ENCODE measurements at places on chromosomes 7 and 10.

DNA sequence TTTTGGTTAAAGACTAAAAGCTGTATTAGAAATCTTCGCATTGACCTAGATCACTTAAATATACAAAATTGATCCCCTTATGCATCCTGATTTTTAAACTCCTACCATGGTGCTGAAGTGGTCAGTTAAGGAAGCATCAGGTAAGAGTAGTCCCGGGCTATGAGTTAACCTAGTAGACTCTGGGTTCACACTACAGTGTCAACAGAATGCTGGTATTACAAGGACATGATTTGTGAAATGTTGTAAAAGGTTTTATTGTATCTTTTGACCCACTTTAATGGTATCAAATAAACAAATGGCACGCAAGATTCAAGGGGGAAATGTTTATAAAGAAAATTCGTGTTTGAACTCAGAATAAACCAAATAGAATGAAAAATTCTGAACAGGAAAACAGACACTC, 36.8 kb downstream of the RTKN2 start:
- DNase-seq: no peak

DNA sequence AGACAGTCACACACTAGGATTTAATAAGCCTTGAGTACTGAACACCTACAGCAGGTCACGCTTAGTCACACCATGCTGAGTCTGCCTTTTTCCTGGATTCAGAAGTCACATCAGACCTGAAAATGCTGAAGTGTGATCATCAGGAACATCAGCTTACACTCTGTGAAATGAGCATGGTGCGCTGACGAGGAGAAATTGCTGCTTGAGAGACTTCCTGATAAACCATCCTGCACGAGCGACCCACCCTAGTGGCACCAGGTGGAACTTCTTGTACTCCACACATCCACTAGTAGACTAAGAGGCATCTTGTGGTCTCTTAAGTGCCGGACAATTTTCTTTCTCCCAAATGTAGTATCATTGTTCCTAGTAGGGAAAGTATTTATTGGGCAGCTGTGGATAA, 51.8 kb upstream of the MRLN start:
- DNase-seq: no peak

- DNase-seq: no peak
Measured at GRCh38 chr7:77553123-77553522, 16.0 kb downstream of the PTPN12 start.

DNA sequence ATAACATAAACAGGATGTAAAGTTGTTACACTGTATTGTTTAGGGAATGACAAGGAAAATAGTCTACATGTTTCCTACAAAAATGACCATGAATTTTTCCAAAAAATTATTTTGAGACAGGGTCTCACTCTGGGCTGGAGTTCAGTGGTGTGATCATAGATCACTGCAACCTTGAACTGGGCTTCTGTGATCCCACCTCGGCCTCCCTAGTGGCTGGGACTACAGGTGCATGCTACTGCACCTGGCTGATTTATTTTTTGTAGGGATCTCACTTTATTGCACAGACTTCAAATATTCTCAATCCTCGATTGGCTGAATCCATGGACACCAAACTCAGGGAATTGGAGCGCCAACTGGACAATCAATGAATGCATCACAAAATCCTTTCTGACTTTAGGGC, 6.6 kb downstream of the CHCHD2 start:
- DNase-seq: no peak

DNA sequence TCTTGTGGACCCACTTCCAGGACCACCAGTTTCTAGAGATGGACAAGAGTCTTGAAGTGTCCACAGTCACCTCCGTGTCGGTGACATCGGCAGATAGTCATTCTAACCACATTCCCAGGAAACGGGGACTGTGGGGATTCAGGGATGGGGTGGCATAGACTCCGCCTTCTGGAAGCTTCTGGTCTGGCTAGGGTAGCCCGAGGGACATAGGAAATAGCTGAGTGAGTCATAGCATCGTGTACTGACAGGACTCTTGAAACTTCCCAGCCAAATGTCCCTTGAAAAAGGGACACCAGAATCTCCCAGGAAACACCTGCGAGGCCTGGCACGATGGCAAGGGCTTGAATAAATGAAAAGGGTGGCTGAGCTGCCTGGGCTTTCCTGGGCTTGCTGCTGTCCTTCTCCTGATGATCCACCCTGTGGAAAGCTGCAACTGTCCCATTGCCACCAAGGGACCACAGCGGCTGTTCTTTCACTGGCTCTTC, 84.1 kb upstream of the LRRC4 start:
- DNase-seq: no peak

- no peak for DNase-seq
Measured at GRCh38 chr7:135169964-135170273, 588 bp downstream of the CYREN start.

DNA sequence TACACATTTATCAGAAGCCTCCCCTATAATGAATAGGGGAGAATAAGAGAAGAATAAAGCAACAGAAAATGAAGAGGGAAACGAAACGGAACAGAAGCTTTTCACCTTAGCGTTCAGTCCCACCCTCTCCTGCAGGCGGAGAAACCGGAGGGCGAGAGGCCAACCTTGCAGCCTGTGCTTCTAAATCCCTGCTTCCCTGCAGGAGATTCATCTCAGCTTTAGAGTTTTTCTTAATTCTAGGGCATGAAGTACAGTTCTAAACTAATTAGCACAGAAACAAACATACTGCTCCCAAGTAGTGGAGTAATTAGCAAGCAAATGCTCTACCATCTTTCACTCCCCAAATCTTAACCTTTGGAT, 107.2 kb downstream of the CUBN start:
- DNase-seq: no peak

DNA sequence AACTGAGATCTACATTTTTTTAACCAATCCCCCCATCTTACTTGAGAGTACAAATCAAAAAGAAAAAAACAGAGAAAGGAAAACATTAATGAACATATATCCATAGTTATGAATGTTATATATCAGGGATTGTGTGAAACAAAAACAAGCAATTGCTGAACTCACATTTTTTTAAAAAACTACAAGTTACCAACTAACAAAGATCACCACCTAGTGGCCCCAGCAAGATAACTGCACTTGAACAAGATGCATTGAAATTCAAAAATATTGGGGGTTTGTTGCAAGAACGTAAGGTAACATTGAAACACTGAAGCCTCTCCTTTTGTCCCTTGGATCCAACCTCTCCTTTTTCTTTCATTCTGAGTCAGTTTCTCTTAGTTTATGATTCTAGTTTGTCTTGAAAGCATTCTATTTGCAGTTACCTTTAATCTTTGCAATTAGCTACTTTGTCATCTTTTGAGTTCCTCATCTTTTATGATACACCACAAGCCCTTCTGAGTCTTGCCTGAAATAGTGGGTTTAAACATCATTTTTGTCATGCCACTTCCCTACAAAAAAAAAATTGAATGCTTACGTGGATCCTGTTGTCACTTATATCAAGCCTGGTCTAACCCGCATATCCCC, 87.3 kb upstream of the TES start:
- DNase-seq: no peak

DNA sequence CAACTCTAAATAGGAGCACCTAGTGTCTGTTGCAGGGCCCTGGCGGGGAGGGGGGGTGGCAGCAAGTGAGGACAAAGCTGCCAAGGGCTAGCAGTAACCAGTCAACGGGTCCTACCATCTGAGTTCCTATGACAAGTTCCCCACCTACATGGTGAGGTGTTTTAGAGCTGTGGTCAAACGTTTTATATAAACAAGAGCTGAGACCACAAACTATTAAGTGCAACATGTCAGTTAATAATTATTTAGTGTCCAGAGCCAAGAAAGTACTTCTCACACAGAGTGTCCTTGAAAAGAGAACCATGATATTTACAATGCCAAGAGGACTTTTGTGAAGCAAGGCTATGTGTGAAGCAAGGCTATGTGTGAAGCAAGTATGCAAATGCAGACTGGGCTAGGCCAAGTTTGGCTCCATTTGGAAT, 434.7 kb downstream of the TNS3 start:
- no peak for DNase-seq

GRCh38 chr10:93514521-93514920, 18.1 kb downstream of the CEP55 start:
- no peak for DNase-seq

DNA sequence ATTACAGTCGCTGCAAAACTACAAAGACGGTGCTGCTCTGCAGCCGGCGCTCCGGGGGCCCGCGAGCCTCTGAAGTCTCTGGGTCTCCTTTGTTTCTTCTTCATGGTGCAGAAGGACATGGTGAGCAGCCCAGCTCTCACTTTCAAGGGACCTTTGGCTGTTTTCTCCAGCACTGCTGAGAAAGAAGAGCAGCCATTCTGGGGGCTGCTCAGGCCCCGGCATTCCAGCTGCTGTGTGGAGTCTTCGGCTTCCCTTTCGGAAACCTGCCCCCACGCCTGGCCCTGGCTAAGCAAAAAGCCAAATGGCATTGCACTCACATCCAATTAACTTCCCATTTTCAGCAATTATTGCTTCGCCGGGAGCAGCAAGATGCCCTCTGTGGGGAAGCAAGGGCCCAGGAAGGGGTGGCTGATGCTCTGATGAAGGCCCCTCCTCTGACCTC, 555.7 kb downstream of the PTPRN2 start:
- no peak for DNase-seq

- no peak for DNase-seq
Measured at GRCh38 chr7:104960741-104961448, 53.1 kb upstream of the KMT2E start.

- DNase-seq: no peak
Measured at GRCh38 chr10:47077941-47078340, 166.7 kb downstream of the PTPN20 start.

GRCh38 chr7:121595758-121596696, 199.9 kb upstream of the FAM3C start:
- DNase-seq: no peak

DNA sequence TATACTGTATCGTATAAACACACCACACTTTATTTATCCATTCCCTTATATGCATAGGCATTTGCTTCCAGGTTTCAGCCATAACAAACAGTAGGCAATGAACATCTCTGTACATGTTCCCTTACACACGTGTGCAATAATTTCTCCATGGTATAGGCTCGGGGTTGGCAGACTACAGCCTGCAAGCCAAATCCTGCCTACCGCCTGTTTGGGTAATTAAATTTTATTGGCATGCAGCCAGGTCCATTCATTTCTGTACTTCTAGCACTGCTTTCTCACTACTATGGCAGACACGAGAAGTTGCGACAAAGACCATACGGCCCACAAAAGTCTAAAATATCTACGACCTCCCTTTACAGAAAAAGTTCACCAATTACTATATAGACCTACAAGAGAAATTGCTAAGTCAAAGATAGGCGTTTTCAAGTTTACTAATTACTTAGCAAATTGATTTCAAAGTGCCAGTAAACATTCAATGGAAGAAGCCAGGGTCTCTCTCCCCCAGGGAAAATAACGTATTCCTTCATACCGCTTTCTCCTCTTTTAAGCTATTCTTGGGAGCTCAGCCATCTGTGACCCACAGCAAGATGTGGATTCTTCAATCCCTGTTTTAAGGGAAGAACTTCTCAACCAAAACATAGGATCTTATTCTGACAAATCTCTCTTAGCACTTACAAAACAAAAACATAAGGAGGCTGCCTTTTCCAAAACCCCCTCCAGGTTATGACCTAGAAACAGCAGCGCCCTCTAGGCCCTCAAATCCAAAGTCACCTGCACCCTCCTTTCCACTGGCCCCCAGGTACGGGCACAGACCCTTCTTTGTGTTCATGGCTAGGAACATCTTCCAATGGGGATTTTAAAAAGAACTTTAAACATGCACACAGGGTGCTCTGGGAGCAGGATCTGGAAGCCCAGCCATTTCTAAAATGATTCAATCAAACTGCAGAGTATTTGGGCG, 100.5 kb downstream of the FGFR2 start:
- DNase-seq: no peak

- DNase-seq: no peak
Measured at GRCh38 chr7:106561151-106561550, 99.8 kb downstream of the CCDC71L start.

- DNase-seq: no peak
Measured at GRCh38 chr10:125640653-125641052, 42.3 kb downstream of the TEX36 start.

DNA sequence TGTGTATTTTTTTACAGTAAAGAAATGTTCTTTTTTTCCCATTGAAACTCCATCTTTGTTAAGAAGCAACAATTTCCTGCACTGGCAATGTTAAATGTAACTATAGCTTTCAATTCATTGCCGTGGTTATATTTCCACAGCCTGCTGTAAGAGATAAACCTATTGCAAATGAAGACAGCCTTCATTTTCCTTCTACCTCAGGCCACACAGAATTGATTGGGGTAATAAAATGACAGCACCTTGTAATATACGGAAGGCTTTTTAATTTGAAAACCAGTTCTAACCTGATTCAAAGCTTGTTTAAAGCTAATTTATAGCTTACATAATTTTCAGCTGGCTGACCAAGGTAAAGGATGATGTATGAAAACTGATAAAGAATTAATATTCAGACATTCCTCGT, 161.9 kb downstream of the PHF14 start:
- DNase-seq: no peak

DNA sequence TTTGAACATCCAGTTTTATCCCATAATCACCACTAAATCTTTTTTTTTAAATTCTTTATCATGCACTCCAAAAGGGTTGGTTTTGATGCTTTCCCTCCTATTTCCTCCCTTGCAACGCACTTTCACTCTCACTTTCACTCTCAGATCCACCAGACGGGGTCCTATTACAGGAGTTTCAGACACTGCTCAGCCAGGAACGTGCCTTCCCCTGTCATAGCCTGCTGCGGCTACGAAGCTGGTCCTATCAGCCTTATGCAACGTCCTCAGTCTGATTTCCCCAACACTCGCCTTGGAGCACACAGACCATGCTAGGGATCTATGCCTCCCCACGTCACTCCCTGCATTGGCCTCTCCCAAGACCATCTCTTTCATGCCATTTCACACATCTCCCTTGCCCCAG, 23.4 kb downstream of the ZPBP start:
- peak; percentile 23 for DNase-seq

DNA sequence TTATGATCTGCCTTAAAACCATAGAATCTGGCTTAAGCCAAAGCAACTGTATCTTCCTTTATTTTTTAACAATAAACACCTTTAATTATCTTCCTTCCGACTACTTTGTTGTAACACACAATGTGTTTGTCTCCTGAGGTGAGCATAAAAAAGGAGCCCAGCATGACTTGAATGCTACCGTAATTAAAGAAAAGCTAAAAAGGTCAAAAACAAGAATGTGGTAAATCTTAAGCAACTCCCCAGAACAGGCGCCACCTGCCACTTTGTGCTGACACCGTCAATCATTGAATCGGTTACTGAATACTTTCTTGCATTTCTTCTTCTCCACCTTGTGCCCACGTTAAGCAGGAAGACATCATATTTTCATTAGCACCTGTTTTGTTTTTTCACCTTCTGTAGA, 569.9 kb upstream of the C7orf33 start:
- DNase-seq: no peak

- DNase-seq: no peak
Measured at GRCh38 chr10:97788552-97789442, 17.0 kb upstream of the SFRP5 start.

All from activated CD4-positive, alpha-beta T cell treated with anti-CD3 and anti-CD28 coated beads, Interleukin-2, amount 50 U/mL, for 4 hours (primary cell).